ENCODE measurements at places on chromosomes 5 and 9.

DNA sequence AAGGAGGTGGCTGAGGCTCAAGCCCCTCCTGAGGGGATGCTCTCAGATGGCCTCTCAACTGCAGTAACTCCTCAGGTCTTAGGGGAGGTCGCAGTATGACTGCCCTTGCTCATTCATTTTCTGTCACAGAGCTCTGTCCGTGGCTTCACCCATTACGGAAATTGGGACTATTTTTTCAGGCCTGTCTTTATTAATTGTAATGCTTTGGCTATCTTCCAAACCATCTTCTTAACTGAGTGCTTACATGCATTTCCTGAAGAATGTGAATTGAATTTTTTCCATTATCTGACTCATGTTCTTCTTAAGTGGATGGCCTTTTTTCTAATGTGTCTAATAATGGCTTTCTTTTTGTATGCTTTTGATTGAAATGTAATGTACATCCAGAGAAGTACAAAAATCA is 36.4 kb upstream of the SV2C start:
- DNase-seq: no peak

- DNase-seq: no peak
Measured at GRCh38 chr5:4197151-4197550, 601.5 kb downstream of the IRX1 start.

GRCh38 chr5:90871391-90871991 is 312.9 kb downstream of the ADGRV1 start:
- DNase-seq: no peak

DNA sequence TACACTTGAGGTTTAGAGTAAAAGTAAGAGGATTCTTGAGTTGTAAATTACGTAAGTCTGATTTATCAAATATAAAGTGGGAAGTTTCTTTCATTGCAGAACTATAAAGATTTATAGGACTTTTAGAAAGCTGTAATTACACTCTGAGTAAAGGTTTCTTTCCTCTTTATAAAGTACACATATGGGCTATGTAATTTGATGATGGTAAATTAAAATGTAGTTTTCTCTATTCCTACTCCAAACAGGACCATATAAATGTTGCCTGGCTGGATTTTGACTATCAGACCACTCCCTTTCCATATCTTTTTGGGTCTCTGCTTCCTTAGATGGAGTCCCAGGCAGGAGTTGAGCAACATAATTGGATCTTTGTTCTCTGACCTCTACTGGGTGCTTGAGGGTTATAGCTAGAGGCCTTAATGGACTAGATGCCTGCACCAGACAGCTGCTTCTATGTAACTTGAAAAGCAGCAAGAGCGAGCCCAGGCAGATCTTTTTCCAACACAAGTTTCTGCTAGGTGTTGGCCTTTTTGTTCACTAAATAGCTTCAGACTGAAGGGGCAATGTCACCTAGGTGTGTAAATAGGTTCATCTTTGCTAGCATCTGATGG is 11.4 kb upstream of the TEX48 start:
- DNase-seq: no peak

- no peak for DNase-seq
Measured at GRCh38 chr5:136890431-136891148, 525.2 kb upstream of the TRPC7 start.

DNA sequence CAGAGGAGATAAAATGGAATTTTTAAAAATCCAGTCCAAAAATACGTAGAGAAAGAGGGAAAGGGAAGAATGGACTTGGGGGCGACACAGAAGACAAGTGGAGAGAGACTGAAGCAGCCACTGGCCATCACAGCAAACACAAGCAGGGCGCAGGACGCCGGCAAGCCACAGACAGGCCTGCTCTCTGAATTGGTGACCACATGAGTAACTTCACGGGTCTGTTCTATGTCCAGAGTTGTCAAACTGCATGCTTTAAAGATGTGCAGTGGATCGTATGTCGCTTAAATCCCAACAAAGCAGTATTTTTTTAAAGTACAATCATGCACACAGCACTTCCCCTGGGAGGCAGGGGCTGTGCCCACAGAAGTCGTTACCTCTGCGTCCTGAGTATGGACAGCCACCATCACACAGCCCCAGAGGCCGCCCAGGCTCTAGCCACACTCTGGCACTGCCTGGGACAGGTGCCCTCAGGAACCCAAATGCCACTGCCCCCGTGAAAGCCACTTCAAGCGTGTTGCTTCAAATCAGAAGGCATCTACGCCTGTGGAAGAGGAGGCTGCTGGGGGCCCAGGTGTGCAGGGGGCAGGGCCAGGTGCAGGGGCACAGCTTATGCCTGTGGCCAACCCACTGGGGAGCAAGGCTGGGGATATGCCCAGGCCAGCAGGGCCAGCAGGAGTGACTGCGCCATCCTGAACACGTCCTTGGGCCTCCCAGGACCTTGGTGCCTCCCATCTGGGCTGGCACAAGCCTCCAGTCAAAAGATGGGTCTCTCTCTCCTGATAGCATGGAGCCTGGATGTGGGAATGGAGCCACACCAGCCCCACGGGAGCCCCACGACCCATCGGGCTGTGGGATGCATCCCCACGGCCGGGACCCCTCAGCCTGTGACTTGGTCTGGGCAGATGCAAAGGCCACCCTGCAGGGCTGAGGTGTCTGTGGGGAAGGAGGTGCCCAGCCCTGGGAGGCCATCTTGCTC is 5.9 kb upstream of the LRRC14B start:
- no peak for DNase-seq

- no peak for DNase-seq
Measured at GRCh38 chr9:137409515-137409914, 13.4 kb downstream of the EXD3 start.

GRCh38 chr9:25260046-25260445 is 418.2 kb downstream of the TUSC1 start:
- no peak for DNase-seq

GRCh38 chr5:150161242-150162141 is 5.1 kb upstream of the CDX1 start:
- peak; percentile 87 for DNase-seq

DNA sequence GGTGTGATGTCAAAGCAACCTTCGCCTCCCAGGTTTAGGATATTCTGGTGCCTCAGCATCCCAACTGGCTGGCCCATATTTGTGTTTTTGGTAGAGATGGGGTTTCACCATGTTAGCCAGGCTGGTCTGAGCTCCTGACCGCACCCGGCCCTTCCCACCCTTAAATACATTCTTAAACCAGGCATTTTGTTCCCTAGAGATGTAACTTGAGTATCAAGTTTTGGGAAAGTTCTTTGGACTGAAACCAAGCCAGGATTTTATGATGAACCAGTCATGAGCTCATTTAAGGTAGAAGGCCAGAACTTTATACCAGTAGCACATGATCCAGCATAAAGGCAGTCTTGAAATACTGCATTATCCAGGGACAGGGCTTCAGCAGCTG is 3.5 kb downstream of the RPL7A start:
- no peak for DNase-seq

GRCh38 chr5:110053205-110053604 is 363.5 kb downstream of the MAN2A1 start:
- DNase-seq: no peak

DNA sequence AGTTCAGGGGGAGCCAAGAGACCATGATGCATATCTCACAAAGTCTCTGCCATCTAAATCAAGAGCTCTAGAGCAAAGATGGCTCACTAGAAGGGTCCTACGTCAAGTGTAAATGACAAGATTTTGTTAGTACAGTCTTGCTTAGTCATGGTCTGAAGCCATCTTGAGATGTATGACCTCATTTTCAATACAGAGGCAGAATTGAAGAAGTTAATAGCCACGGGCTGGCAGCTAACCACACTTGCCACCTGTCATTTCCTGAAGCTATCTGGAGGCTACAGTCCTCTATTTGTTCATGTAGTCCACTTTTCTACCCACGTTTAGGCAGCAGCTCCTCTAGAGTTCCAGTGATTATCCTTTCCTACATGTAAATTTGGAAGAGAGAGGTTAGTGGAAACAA is 231.7 kb upstream of the CDH12 start:
- no peak for DNase-seq

DNA sequence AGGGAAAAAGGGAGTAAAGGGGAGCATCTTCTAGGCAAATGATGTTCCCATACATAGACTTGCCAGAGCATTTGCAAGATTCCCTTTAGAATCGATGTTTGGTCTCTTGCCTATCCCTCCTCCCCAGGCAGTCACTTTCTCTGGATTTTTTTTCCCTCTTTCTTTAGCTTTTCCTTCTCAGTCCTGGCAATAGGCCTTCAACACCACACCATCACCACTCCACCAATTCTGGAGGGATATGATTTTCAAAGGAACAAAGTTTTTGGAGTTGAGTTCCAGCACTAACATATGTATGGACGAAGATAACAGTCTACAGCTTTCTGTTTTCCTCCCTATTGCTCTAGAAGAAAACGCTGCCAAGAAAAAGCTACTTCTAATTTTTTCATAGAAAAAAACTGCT is 377.4 kb downstream of the PDE4D start:
- no peak for DNase-seq

DNA sequence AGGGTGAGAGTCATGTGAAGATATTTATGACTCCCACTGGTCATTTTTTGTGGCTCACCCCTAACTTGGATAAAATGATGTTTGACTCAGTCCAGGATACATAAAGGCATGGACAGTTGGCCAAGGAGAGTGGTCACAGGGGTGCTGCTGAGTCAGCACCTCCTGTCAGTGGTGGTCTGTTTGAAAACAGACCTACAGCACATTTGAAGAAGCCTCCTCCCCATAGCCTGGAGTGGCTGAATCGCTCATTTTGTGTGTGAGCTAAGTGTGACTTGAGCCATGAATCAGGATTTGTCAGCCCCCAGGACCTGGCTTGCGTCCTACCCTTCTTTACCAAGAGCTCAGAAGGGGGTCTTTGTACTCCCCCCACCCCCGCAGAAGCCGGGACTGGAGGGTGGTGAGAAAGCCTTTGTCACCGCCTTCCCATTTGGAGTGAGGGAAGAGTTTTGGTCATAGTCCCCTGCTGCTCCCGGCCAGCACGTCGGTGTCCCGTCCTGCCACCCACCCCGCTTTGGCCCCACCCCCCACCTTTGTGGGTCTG is 35.6 kb downstream of the TRIO start:
- DNase-seq: peak; percentile 78

- no peak for DNase-seq
Measured at GRCh38 chr5:96175090-96175489, 213.4 kb upstream of the ELL2 start.

GRCh38 chr5:147963948-147964693 is 57.8 kb upstream of the C5orf46 start:
- DNase-seq: no peak

DNA sequence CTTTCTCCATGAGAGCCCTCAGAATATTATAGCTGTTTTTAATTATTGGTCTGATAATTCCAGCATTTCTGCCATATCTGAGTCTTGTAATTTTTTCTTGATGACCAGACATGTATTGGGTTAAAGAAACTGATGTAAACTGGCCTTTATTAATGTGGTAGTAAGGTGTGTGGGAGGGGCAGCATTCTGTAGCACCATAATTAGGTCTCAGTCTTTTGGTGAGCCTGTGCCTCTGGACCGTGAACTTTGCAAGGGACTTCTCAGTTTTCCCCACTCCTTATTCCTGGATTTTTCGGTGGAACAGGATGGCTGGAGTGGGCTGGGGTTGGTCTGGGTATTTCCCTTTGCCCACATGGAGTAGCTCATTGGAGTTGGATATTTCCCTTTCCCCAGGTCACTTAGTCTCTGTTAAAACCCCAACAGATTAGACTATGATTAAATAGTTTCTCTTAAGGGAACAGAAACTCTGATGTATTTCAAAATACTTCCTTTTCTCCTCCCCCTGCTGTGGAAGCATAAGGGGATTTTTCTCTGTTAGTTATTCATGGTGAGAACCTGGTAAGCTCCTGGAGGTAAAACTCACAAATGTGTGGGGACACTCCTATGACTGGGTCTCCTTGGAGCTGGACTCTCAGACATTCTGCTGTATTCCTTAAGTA is 52.4 kb downstream of the FSD1L start:
- no peak for DNase-seq

- no peak for DNase-seq
Measured at GRCh38 chr5:125390326-125390725, 643.9 kb upstream of the ZNF608 start.

DNA sequence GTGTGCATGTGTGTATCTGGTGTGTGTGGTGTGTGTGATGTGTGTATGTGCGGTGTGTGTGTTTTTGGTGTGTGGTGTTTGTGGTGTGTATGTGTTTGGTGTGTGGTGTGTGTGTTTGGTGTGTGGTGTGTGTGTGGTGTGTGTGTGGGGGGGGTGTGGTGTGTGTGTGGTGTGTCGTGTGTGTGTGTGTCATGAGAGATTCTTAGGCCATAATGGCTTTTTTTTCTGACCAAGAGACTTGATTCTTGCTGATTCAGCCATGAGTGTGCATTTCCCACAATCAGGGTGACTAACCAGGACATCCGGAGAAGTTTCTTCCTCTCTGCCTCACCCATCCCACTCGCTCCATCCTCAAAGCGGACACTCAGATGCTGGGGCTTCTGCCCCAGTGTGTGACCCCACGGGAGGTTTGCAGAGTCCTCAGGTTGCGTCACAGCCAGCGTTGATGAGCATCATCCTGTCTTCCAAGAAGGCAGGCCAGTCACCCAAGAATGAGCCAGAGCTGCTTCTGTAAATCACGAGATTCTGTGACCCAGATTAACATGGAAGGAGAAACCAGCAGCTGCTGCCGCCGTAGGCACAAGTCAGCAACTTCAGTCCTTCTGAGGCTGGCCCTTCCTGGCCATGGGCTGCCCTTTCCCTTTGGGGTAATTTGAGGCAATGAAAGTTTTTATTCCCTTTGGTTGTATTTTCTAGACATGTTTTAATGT is 12.5 kb upstream of the CTSL start:
- no peak for DNase-seq

GRCh38 chr9:38026021-38026809 is 42.8 kb downstream of the SHB start:
- DNase-seq: no peak

DNA sequence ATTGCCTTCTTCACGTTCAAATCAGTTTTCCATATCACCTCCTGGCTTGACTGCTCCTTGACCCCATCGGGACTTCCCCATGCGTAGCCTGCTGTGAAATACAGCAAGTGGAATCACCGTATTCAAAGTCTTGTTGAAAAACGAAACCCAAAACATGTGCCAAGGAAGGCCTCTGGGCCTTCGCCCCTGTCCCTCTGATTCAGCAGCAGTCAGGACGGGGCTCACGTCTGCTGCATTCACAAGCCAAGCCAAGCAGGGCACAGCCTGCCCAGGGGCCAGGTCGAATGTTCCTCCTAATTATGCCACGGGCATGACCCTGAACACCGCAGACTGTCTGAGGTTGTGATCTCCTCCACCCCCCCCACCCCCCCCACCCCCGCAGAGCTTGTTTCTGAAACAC is 960 bp upstream of the CTNND2 start:
- peak; percentile 13 for DNase-seq

DNA sequence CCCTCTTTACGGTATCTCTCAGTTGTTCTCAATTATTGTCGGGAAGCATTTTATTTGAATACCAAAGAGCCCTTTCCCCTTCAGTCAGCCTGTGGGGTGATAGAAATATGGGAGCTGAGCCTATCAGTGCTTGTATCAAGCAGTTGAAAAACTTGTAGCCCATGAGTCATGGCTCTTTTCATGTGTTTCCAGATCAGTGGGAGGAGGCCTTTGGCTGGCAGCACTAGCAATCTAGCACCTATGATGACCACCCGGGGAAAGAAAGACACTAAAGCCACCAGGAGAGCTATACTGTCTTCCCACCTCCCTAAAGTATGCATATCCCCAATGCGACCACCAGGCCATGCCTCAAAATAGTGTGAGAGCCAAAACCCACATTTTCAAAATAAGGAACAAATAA is 696.9 kb upstream of the C9orf72 start:
- DNase-seq: no peak

- no peak for DNase-seq
Measured at GRCh38 chr9:107566611-107567061, 77.1 kb upstream of the KLF4 start.

GRCh38 chr5:61363401-61364114 is 31.5 kb downstream of the ZSWIM6 start:
- DNase-seq: no peak

All from neural progenitor cell (in vitro differentiated cells).